ENCODE measurements at places on chromosomes 7 and 10. TPM values are rescaled to one million over a fixed set of nuclear protein-coding genes. Genes with fewer than 3 reads are reported as not detected.

OR13A1 gene
- not detected for polyA plus RNA-seq

TMEM196 gene
- polyA plus RNA-seq, result 0.27 TPM

H2BK1 gene
- not detected for polyA plus RNA-seq

GRCh38 chr10:36253731-36254130, 611.6 kb upstream of the FZD8 start:
- DNase-seq, result no peak

GRCh38 chr10:102555781-102556328, 52.1 kb downstream of the SUFU start:
- no peak for DNase-seq

DNA sequence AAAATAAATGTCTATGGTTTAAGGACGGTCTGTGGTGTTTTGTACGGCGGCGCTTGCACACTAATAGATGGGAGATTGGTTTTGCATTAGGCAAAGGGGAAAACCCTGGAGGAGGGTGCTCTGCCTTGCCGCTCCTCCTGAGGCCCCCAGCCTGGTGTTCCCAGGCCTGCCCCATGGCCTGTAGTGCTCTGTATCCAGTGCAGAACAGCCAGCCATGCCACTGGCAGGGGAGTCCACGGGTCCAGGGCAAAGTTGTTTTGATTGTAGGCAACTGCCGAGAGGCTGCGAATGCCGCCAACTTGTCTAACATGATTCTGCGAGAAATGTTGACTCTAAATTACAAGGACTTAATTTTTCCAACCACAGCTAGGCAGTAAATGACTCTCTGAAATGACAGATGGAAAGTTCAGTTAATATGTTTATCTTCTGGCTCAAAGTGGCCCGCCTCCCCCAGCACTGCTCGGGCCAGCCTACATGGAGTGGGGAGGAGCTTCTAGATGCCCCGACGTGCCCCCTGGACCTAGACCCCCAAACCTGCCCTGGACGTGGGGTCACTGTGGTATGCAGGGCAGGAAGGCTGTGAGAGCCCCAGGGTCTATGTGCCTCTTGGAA, 104.6 kb upstream of the GDF10 start:
- no peak for DNase-seq

GRCh38 chr7:97480772-97481390, 251.0 kb upstream of the TAC1 start:
- DNase-seq, result peak; percentile 46

GRCh38 chr7:66758950-66759628, 18.6 kb downstream of the RABGEF1 start:
- DNase-seq, result no peak

Data from brain (organoid and tissue), 16 donors.